Posterior cingulate gyrus (tissue), 11 donors: ENCODE measurements at places on chromosomes 11 and 22.
A peak's percentile ranks its signal among the peaks of the same experiment; 100 is the strongest.

DNA sequence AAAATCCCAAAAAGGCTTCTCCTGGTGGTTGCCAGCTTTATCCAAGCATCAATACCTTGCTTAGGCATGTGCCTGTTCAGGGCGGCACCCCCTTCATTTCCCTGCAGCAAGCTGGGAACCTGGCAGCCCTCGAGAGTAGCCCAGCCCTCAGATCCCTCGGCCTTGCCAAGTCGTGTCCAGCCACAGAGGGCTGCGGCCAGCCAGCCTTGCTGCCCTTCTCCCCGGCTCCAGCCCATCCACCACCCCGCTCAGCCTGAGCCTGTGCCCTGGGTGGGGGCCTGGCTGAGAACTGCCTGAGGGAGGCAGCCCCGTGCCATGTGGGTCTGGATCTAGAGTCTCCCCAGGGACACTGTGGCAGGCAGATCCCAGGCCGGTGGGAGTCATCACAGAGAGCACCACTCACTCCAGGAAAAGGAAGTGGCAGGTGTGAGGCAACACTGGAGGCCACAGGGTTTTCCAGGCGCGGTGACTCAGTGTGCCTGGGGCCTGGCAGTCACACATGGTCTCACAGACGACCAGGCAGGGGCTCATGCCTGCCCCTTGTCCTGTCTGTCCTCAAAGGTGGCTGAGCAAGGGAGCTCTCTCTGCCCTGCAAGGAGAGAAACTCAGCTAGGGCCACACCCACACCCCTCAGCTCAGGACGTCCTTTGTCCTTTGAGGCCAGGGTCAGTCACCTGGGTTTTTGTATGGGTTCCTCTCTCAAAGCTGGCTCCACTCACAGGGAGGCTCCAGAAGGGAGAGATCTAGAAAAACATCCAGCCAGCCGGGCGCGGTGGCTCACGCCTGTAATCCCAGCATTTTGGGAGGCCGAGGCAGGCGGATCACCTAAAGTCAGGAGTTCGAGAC is 12.2 kb upstream of the CDC42BPG start:
- no peak for DNase-seq

DNA sequence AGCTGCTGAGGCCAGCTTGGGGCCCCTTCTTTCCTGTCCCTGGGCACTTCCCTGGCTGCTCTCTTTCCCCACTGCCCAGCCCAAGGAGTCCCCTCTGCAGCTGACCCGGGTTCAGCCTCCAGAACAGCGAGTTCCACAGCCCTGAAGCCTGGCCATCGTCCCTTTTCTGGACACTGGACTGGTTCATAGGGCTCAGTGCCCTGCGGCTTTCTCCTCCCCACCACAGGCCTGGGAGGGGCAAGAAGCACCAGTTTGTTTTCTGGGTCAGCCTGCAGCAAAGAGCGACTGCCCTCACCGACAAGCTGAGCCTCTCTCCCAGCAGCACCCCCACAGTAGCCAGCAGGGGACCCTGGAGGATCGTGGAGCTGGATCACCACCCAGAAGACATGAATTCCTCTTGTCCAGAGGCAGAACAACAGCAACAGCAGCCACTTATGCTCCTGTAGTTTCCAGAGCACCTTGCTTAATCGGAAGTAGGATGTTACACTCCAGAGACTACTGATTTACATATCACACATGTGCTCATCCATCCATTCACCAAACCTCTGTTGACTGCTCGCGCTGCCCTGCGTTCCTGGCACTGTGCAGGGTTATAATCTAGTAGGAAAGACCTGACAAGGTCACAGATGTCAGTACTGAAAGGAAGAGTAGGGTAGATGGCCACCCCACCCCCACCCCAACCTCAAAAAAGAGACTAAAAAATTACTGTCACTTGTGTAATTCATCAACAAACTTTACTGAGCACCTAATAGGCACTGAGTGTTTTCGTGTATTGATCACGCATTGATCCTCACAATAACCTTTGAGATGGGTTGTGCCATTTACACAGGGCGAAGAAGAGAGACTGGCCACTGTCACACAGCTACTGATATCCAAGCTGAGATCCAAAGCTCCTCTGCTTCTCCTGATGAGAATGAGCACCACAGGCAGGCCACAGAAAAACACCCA is 13.0 kb upstream of the CXCR5 start:
- peak; percentile 21 for DNase-seq

DNA sequence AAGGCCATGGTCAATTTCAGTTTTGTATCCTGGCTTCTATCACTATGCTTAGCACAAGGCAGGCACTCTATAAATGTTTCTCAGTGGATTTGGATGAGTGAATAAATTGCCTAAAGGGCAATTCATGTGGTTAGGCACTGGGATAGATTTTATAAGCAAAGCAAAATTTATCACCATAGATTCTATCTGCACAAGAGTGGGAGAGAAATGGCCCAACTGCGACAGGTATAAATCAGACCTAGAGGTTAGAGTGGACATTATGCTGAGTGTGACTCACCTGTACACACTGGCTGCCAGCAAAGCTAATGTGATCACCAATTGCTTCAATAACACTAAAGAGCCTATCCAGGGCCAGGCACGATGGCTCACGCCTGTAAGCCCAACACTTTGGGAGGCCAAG is 514.0 kb downstream of the BUD13 start:
- no peak for DNase-seq

DNA sequence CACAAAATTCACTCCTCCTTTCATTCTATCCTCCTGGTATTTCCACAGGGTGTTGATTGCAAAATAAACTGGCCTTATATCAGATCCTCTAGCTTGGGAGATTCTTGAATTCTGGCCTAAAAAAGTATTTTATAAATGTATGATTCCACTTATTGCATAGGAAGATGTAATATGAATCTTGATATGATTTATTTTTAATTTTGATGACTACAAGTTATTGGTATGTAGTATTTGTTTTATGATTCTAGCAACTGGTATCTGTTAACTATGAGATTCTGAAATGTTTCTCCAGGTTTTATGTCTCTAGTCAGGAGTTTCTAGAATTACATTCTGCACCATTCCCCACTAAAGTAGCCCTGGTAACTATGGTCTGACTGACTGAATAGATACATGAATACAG is 373.9 kb upstream of the C11orf87 start:
- DNase-seq = no peak

- DNase-seq = peak; percentile 87
These were observed 786 bp upstream of the MCAM start for GRCh38 chr11:119317592-119318239.

GRCh38 chr11:21072558-21072957 is 403.2 kb downstream of the NELL1 start:
- no peak for DNase-seq

- DNase-seq = peak; percentile 26
These were observed 96.1 kb downstream of the MORC2 start for GRCh38 chr22:30872285-30873041.

DNA sequence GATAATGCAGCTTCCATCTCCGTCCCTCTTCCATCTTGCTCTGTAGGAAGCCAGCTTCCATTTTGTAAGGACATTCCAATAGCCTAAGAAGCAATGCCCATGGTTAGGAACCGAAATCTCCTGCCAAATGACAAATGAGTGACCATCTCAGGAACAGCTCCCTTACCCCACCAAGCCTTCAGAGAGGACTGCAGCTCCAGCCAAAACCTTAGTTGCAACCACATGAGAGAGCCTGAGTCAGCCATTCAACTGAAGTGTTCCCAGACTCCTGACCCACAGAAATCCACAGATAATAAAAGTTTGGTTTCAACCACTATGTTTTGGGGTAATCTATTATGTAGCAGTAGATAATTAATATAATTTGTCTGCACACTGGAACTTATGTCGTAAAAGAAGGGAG is 51.7 kb upstream of the LDLRAD3 start:
- DNase-seq = no peak

DNA sequence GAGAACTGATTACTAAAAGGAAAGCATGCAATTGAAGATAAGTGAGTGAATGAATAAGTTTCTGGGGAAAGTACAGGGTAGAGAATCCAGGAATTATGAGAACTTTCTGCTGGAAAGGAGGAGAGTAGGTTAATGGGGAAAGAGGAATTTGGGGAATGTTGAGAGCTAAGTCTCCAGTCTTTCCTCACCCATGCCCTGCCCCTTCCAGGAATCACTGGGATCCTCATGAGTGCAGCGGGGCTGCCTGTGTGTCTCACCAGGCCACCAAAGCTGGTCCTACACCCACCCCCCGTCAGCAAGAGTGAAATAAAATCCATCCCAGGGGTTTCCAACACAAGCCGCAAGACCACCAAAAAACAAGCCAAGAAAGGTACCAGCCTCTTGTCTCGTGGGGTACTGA is 17.0 kb downstream of the DTX4 start:
- DNase-seq = no peak

DNA sequence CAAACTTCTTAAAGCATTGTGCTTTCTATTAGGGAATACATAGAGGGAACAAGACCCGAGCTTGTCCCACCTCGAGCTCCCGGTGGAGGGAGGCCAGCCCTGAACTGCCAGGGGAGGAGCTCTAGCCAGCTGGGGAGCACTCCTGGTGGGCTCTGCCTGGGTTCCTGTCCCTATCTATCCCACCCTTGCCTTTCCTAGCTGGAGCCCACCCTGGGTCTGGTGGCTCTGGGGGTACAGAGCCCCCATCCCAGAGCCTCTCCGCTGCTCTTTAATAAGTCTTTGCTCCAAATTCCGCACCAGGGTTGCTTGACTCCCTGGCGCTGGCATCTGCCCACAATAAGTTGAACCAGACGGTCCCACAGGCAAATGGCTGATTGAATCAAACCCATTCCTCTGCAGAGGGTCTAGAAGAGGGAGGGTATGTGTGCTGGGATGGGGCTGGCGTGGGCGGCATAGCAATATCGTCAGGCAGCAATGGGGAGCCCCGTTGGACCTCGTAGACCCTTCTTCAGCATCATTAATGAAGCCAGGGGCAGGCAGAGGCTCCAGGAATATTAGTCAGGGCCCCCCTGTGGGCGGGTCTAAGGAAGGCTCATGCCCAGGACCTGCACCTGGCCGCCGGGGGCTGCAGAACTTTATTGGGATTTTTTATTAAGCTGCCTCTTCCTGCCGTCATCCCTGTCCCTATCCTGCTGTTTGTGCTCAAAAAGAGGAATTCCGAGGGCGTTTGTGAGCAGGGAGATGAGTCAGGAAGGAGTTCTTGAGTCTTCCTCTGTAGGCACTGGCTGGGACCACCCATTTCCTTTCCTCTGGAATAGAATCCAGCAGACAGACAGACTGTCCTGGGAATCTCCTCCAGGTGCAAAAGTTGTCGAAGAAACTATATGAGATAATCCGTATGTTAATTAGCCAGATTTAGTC is 38.5 kb upstream of the RIC3 start:
- DNase-seq = no peak

GRCh38 chr11:67032830-67033551 is 10.1 kb downstream of the SYT12 start:
- no peak for DNase-seq

GRCh38 chr11:74256378-74257133 is 54.9 kb downstream of the P4HA3 start:
- DNase-seq = no peak

GRCh38 chr11:38272376-38272775 is 1674.3 kb upstream of the RAG2 start:
- no peak for DNase-seq

- no peak for DNase-seq
These were observed 1457.0 kb downstream of the BRD1 start for GRCh38 chr22:48370508-48371325.

DNA sequence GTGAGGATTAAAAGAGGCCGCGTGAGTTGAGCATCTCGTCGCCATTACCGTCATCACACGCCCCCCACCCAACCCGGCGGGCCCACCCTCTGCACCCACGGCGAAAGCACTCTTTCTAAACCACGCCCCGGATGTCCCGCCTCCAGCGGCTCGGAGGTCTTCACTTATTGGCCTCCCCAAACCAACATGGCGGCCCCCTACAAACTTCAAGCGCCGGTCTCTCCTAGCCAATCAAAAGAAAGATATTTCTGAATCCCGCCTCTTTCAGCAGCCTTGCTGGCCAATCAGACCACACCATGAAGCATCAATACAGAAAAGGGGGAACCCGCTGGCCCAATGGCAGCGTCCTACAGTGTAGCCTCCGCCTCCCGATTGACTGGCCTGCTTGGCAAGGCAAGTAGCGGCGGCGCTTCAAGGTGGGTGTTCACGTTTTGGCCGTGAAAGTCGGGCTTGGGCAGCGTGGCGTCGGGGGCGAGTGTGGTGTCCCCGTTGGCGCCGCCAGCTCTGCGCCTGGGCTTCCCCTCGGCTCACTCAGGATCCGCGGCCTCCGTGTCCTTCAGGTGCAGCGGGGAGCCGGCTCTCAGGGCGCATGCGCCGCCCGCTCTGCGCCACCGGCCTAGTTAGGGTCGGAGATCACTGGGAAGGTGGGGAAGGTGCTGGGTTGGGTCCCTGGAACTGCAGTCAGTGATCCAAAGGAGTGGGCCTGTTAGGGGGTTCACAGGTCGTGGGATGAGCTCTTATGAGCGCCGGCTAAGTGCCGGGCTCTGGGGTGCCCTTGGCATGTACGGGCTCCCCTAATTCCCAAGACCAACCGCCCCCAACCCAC is at the start of gene NDUFS8:
Gene NDUFS8, plus strand, starts transcription at position 364 of the 826 bp plus-strand sequence. CDS start 1,471 bp downstream, outside the sequence.
- peak; percentile 98 for DNase-seq

DNA sequence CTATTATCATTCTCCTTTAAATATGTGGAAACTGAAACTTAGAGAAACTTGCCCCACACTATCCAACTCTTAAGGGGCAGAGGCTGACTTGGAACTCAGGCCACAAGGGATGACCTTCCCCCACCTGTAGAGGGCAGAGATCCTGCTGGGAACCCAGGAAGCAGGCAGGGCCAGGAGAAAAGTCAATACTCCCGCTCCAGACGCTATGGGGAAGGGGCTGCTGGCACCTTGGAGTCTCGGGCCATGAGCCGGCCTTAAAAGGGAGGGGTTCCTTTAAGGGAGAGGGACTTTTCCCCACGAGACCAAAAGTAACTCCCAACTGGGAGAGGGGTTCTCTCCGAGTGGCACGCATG is 620 bp upstream of the ANO5 start:
- no peak for DNase-seq

GRCh38 chr22:26360169-26360885 is 68.7 kb upstream of the ASPHD2 start:
- no peak for DNase-seq

DNA sequence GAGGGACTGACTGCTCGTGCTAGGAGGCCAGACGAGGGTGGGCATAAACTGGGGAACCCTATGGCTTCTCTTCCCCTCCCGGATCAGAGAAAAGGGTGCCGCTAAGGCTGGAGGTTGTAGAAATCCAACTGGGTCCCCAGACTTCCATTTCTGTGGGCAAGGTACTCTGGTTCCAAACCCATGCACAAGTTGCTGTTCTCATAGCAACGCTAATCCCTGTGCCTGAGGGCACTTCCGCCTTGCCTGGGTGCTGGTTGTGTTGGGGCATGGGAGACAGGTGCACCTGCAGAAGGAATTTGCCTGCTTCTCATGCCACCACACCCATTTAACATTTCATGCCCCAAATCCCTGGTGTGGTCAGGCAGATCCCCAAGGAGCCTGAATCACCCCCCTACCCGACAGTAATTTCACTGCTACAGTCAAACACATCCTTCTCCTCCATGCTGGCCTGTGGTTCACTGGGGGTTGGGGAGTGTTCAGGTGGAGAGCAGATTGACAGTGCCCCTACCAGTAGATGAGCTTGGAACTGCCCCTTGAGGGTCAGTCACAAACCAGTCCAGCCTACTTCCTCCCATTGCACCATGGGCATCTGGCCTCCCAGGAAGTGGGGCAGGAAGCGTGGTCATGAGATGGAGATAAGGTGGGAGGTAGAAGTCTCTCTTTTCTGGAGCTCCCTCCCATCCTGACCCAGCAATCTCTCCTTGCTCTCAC is 1.2 kb downstream of the C2CD2L start:
- peak; percentile 37 for DNase-seq

GRCh38 chr11:64608046-64608445 is 17.0 kb downstream of the SLC22A12 start:
- peak; percentile 87 for DNase-seq

GRCh38 chr11:15525582-15525981 is 410.9 kb downstream of the INSC start:
- DNase-seq = no peak
